Posterior cingulate gyrus (tissue), 11 donors: ENCODE measurements at places on chromosomes 16 and 17.

GRCh38 chr17:7912927-7913524 lies 3.1 kb downstream of the RNF227 start:
- DNase-seq: no peak

GRCh38 chr17:74790161-74791058 lies 14.3 kb upstream of the NAT9 start:
- DNase-seq: no peak

DNA sequence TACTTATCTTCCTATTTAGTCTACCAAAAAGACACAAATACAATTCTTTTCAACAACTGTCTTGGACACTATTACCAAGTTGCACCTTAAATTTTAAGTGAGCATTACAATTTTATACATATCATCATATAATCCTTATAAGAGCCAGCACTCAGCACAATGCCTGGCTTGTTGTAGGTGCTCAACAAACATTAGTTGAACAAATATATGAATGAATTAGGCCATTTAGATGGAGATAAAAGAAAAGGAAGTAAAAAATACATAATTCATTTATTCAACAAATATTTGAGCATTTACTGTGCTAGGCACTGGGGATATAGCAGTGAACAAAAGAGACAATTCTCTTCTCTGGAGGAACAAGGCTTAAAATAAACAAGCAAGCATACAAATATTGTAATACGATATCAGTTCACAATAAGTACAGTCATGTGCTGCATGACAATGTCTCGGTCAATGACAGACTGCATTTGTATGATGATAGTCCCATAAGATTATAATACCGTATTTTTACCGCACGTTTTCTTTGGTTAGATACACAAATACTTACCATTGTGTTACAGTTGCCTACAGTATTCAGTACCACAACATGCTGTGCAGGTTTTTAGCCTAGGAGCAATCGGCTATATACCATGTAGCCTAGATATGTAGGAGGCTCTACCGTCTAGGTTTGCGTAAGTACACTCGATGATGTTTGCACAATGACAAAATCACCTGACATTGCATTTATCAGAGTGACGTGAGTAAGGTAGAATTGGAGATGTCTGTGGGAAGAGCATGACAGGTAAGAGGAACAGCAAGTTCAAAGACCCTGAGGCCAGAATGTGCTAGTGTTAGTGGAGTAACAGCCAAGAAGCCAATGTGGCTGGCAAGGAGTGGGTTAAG lies 86.4 kb upstream of the HS3ST2 start:
- DNase-seq: no peak

DNA sequence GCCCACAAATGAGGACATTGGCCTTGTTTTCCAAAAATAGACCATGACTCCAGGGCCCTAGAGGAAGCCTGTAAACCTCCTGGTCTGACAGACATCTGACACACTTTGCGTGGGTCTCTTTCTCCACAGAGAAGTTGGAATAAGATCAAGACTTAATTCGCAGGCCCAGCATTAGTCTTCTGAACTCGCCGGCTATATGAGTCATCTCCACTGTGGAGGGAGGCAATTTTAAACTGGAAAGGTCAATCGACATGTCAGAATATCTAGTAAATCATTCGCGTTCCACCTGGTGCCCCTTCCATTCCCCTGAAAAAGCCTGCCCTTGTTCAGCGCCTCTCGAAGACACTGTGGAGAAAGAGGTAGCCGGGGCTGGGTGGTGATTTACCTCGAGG lies 140.1 kb downstream of the CLEC16A start:
- no peak for DNase-seq

GRCh38 chr16:3127745-3128144 lies 7.1 kb upstream of the ZNF213 start:
- no peak for DNase-seq
